ENCODE measurements at places on chromosomes 13 and 19.
A peak's percentile ranks its signal among the peaks of the same experiment; 100 is the strongest.

- DNase-seq = no peak
These were observed 806 bp downstream of the ZNF90 start for GRCh38 chr19:20078581-20079031.

DNA sequence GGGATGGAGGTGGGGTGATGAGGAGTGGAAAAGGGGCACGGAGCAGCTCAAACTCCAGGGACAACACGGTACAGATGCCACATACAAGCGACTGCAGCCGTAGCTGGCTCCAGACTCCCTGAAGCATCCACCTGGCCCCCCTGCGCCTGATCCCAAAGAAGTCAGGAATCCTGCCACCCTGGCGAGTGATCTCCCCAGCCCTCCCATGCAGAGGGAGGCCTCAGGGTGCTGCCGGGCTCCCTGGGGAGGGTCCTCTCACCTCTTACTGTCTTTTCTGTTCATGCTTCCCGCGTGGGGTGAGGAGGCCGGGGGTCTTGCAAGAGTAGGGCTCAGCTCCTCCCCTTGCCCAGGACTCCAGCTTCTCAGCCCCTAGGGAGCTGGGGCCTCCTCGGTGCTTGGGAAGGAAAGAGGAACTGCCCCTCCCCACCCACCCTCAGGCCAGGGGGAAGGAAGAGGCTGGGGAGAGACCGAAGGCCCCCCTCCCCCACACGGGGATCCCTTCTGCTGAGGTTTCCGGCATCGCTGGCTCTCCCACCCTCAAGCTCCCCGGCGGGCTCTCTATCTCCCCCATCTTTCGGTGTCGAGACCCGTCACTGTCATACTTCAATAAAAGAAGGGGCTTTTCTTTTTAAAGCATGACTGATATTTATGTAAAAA lies at the start of gene RASGRP4:
Gene RASGRP4 (minus strand): TSS at position 410 of the 657 bp plus-strand sequence. CDS start 128 bp downstream, at position 282.
- no peak for DNase-seq

GRCh38 chr19:35457173-35457572 lies 9.1 kb downstream of the FFAR2 start:
- peak; percentile 39 for DNase-seq

- no peak for DNase-seq
These were observed 466.6 kb upstream of the PCDH9 start for GRCh38 chr13:67696775-67697174.

GRCh38 chr19:16899566-16900075 lies 10.8 kb downstream of the F2RL3 start:
- DNase-seq = peak; percentile 62

Measured in OCI-LY7 (cell line).